ENCODE measurements at places on chromosomes 1 and 21. TPM values are rescaled to one million over a fixed set of nuclear protein-coding genes. Genes with fewer than 3 reads are reported as not detected.

DNA sequence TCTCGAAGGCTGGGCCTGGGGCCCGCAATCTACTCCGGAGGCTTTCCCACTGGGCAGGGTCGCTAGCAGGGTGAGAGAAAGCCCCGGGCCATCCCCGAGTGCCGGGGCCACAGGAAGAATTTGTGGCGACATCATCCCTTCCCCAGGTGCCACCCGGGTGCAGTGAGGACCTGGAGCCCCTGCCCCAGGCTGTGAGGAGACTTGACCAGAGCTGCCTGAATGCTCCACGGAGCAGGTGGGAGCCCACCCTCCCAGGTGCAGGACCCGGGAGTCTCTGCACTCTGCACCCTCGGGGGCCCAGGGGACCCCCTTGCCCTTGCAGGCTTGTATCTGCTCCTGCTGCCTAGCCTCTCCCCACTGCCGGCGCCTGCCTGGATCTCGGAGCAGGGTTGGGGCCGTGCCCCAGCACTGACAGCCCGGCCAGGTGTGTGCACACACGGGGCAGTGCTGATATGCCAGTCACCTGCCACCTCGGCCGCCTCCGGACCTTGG lies 67.5 kb upstream of the RGS7 start:
- H3K27ac ChIP-seq: no peak overlapping the region
- H3K4me1 ChIP-seq: no peaks in the 10 kb centered on the region
- H3K36me3 ChIP-seq: no peaks in the 10 kb centered on the region
- DNase-seq: no peak

DNA sequence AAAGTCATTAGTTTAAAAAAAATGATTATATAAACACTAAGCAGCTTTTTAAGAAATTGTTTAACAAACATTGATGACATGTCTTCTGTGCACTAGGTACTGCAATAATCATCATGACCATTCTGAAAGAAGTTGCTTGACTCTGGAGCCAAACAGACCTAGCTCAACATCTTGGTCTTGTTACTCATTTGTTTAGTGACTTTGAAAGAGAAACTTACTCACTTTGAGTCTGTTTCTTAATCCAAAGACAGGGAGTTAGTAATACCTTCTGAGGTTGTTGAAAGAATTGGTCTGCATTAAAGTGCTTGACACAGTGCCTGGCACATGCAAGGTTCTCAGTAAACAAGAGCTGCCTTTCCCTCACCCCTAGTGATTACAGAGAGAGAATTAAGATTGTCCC lies 84.4 kb downstream of the SGIP1 start:
- no peak overlapping the region for H3K4me3 ChIP-seq
- H3K4me1 ChIP-seq: no peaks in the 10 kb centered on the region
- H3K36me3 ChIP-seq: no peaks in the 10 kb centered on the region
- no peaks in the 10 kb centered on the region for H3K27me3 ChIP-seq
- no peak overlapping the region for H3K27ac ChIP-seq

DNA sequence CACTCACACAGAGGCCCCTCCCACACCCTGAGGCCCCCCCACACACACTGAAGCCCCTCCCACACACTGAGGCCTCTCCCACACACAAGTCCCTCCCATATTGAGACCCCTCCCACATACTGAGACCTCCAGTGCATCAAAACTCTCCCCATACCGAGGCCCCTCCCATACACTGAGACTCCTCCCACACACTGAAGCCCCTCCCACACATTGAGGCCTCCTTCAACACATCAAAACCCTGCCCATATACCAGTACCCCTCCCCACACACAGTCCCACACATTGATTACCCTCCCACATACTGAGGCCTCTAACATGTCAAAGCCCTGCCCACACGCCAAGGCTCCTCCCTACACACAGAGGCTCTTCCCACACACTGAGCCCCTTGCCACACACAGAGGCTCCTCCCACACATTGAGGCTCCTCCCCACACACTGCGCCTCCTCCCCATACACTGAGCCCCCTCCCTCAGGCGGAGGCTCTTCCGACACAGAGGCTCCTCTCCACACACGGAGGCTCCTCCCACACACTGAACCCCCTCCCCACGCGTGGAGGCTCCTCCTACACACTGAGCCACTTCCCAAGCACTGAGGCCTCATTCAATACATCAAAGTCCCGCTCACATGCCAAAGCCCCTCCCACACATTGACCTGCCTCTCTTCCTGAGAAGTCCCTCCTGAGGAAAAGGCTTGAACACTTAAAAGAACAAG lies 392.3 kb downstream of the CAMTA1 start:
- H3K27me3 ChIP-seq: no peaks in the 10 kb centered on the region
- H3K4me3 ChIP-seq: no peak overlapping the region
- H3K36me3 ChIP-seq: no peaks in the 10 kb centered on the region
- H3K27ac ChIP-seq: no peak overlapping the region
- DNase-seq: no peak

DNA sequence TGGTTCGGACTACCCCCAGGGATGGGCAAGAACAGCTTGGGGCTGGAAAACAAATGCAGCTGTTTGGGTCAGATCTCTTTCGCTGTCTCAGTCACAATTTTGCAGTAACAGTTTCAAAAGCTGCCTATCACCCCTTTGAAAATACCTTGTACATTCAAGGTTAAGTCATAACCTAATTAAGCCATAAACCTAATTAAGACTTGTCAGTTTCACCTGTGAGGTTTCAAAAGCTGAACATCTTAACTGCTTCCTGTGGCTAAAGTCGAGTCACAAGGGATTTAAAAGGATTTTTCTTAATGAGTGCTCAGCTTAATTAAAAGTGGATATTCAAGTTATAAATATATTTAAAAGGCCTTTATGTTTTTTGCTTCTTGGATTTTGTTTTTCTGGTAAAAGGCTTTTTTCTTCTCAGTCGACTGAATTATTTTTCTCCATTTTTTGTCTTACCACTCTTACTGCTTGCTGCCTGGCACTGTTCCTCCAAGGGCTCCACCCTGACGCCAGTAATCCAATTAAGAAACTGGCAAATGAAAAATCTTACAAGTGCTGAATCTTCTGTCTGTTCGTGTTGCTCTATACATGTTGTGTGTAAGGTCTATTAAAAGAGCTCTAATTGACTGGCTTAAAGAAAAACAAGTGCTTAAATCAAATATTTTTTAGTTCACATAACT lies 31.3 kb downstream of the CBR1 start:
- no peak overlapping the region for H3K4me3 ChIP-seq
- H3K27ac ChIP-seq: no peak overlapping the region
- H3K4me1 ChIP-seq: no peaks in the 10 kb centered on the region
- no peaks in the 10 kb centered on the region for H3K27me3 ChIP-seq
- DNase-seq: no peak

DNA sequence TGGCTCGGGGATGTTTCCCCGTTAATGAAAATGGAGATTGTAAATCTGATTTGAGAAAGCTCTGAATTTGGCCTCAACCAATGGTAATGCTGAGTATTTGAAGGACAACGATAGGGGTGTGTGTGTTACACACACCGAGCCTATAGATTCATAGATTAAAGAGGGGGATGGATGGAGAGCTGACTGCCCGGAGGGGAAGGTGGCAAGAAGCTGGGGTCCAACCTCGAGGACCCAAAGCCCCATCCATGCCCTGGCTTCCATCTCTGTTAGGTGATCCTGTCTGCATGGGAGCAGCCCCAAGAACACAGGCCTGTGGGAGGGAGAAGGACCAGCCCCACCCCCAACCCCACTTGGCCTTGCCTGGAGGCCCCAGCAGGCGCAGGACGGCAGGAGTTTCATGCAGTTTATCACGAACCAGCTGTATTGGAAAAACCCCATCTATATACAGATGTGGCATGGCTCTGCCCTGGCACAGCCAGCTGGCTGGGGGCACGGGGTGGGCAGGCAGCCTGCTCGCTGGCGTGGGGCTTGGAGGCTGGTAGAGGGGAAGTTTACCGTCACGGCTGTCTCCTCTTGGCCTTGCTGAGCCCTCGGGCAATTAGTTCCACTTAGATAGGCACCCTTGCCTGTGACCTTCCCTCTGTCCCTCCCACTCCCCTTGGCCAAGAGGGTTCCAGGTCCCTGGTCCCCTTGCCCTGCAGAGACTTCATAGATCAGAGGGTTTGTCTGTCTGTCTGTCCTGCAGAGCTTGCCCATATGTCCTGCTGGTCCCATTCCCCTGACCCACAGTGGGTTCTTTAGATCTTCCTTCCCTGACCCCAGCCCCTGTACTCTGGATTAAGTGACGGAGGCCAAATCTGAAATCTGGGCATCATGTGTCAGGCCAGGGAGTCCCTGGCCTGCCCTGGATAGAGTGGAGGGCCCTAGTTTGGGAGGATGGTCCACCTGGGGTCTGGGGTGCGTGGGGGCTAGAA lies 3.0 kb downstream of the HSPB7 start:
- H3K4me1 ChIP-seq: no peaks in the 10 kb centered on the region
- no peak overlapping the region for H3K4me3 ChIP-seq
- H3K27ac ChIP-seq: no peak overlapping the region
- no peak for DNase-seq
- H3K27me3 ChIP-seq: no peaks in the 10 kb centered on the region
- H3K36me3 ChIP-seq: no peaks in the 10 kb centered on the region

GRCh38 chr1:45925728-45926287 lies 122.4 kb downstream of the MAST2 start:
- H3K36me3 ChIP-seq: no peaks in the 10 kb centered on the region
- no peaks in the 10 kb centered on the region for H3K4me1 ChIP-seq
- no peak for DNase-seq
- H3K4me3 ChIP-seq: no peak overlapping the region

GRCh38 chr1:220690140-220691052 lies at the start of gene C1orf115:
Gene C1orf115 (plus strand): TSS chr1:220690363. CDS start chr1:220690403, 40 bp downstream.
- H3K27ac ChIP-seq: peak within 1 kb of the TSS; percentile 78
- H3K36me3 ChIP-seq: no peaks in the 10 kb centered on the region
- peak within 1 kb of the TSS; percentile 81 for H3K4me3 ChIP-seq
- H3K4me1 ChIP-seq: no peaks in the 10 kb centered on the region

- H3K4me3 ChIP-seq: no peak overlapping the region
- DNase-seq: no peak
- H3K4me1 ChIP-seq: no peaks in the 10 kb centered on the region
- H3K27me3 ChIP-seq: no peaks in the 10 kb centered on the region
Measured at GRCh38 chr1:166597516-166597915, 241.8 kb upstream of the POGK start.

- peak within 1 kb of the TSS; percentile 93 for H3K27ac ChIP-seq
- H3K4me3 ChIP-seq: no peak within 1 kb of the TSS
- H3K4me1 ChIP-seq: peaks cover 20% of the 10 kb centered on the region
- H3K36me3 ChIP-seq: no peaks in the 10 kb centered on the region
Measured at GRCh38 chr1:44806704-44807363, at the start of gene DYNLT4. Gene DYNLT4 (minus strand): TSS chr1:44807351. CDS start chr1:44806668, 683 bp downstream.

DNA sequence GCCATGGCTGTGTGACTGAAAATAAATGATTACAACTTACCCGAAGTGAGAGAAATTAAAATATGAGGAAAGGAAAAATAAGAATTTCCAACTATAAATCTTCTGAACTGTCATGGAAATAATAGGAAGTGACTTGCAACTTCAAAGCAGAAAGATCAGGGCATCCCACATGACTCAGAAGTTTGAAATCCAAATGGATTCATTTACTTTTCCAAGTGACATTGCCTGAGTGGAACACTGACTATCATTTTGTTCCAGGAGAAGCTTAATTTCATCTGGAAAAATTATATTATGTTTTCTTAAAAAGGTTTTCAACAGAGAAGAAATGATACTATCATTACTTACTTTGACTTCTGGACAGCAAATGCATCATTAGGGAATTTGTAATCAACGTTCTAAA lies 110.8 kb downstream of the GREM2 start:
- DNase-seq: no peak
- H3K4me1 ChIP-seq: peaks cover 11% of the 10 kb centered on the region
- H3K27me3 ChIP-seq: no peaks in the 10 kb centered on the region
- H3K4me3 ChIP-seq: no peak overlapping the region
- H3K36me3 ChIP-seq: no peaks in the 10 kb centered on the region

- H3K4me3 ChIP-seq: no peak overlapping the region
- H3K36me3 ChIP-seq: no peaks in the 10 kb centered on the region
- H3K27me3 ChIP-seq: no peaks in the 10 kb centered on the region
- H3K4me1 ChIP-seq: no peaks in the 10 kb centered on the region
- no peak for DNase-seq
- no peak overlapping the region for H3K27ac ChIP-seq
Measured at GRCh38 chr1:180585994-180586359, 27.2 kb downstream of the OVAAL start.

GRCh38 chr21:35737899-35738346 lies 322.4 kb downstream of the SETD4 start:
- H3K27me3 ChIP-seq: no peaks in the 10 kb centered on the region
- H3K27ac ChIP-seq: no peak overlapping the region
- no peak overlapping the region for H3K4me3 ChIP-seq
- no peaks in the 10 kb centered on the region for H3K4me1 ChIP-seq
- no peaks in the 10 kb centered on the region for H3K36me3 ChIP-seq

DNA sequence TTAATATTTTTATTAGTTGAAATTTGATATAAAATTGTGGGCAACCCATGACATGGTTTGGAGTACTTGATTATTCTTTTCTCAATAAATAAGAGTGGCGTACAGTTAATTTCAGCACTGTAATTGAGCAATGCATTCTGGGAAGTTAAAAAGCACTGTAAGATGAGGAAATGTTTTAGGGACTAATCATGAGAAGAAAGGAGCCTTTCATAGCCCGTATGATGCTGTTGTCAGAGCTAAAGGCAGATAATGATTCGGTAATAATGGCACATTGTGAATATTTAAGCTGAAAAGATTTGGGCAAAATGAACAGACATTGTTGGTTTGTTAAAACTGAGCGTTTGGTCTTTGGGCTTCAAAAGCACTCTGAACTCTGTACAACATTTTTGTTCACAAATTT lies 139.3 kb downstream of the NFIA start:
- no peaks in the 10 kb centered on the region for H3K36me3 ChIP-seq
- H3K27ac ChIP-seq: peak overlapping the region; percentile 72
- no peak overlapping the region for H3K4me3 ChIP-seq
- peaks cover 55% of the 10 kb centered on the region for H3K4me1 ChIP-seq

GRCh38 chr1:15218287-15219279 lies 28.4 kb upstream of the FHAD1 start:
- no peaks in the 10 kb centered on the region for H3K36me3 ChIP-seq
- DNase-seq: no peak
- H3K27me3 ChIP-seq: peaks cover 10% of the 10 kb centered on the region
- no peak overlapping the region for H3K4me3 ChIP-seq

GRCh38 chr1:155254714-155255242 lies 505 bp downstream of the ENTREP3 start:
- peak overlapping the region; percentile 82 for H3K27ac ChIP-seq
- peak overlapping the region; percentile 79 for H3K4me3 ChIP-seq
- DNase-seq: peak; percentile 56

GRCh38 chr1:210340841-210341240 lies 12.1 kb downstream of the HHAT start:
- H3K4me3 ChIP-seq: no peak overlapping the region
- H3K27ac ChIP-seq: no peak overlapping the region
- no peaks in the 10 kb centered on the region for H3K4me1 ChIP-seq
- no peaks in the 10 kb centered on the region for H3K27me3 ChIP-seq
- no peaks in the 10 kb centered on the region for H3K36me3 ChIP-seq

- peak; percentile 79 for DNase-seq
- peaks cover 20% of the 10 kb centered on the region for H3K4me1 ChIP-seq
- no peak overlapping the region for H3K27ac ChIP-seq
- no peak overlapping the region for H3K4me3 ChIP-seq
- no peaks in the 10 kb centered on the region for H3K27me3 ChIP-seq
Measured at GRCh38 chr1:116268211-116268610, 104.8 kb upstream of the ATP1A1 start.

GRCh38 chr1:54575161-54575560 lies 27.1 kb downstream of the ACOT11 start:
- H3K27ac ChIP-seq: no peak overlapping the region
- no peaks in the 10 kb centered on the region for H3K4me1 ChIP-seq
- no peak for DNase-seq
- H3K4me3 ChIP-seq: no peak overlapping the region

CELA3B gene
- not detected for total RNA-seq

TMIGD3 gene
- 5.8 TPM for total RNA-seq

CFHR3 gene
- total RNA-seq: 315 TPM

PCSK9 gene
- 20.0 TPM for total RNA-seq

THEM4 gene
- 8.5 TPM for total RNA-seq

RHD gene
- total RNA-seq: 0.51 TPM

OR2T33 gene
- not detected for total RNA-seq

RIMS3 gene
- total RNA-seq: 0.37 TPM

HSPA6 gene
- total RNA-seq: 2.2 TPM
